Thoracic aorta endothelial cell (primary cell): ENCODE measurements at places on chromosomes 2 and 18. TPM values are rescaled to one million over a fixed set of nuclear protein-coding genes. Genes with fewer than 3 reads are reported as not detected.

C2orf66 gene
- 0.22 and 0.40 TPM in 2 replicates for total RNA-seq

ALPG gene
- not detected in 2 replicates for total RNA-seq

RBKS gene
- 0.40 and 0.79 TPM in 2 replicates for total RNA-seq

VAMP5 gene
- 47.5 and 56.0 TPM in 2 replicates for total RNA-seq

FAM124B gene
- total RNA-seq, result 94.2 and 125 TPM in 2 replicates

UBE2E3 gene
- total RNA-seq, result 56.7 and 81.1 TPM in 2 replicates

ITPRIPL1 gene
- total RNA-seq, result 1.6 and 3.7 TPM in 2 replicates

HOXD11 gene
- not detected in 2 replicates for total RNA-seq

UNC50 gene
- 36.4 and 40.1 TPM in 2 replicates for total RNA-seq

TNFAIP6 gene
- total RNA-seq, result not detected in 2 replicates

NCKAP5 gene
- 0.50 and 1.5 TPM in 2 replicates for total RNA-seq

IRS1 gene
- under 0.01 and 0.07 TPM in 2 replicates for total RNA-seq

RUFY4 gene
- not detected in 2 replicates for total RNA-seq

PTH2R gene
- 0.13 TPM in 1 of 2 replicates, not detected in the other for total RNA-seq

HDLBP gene
- 645 and 663 TPM in 2 replicates for total RNA-seq

EIF2AK3 gene
- 20.7 and 21.0 TPM in 2 replicates for total RNA-seq

PKP4 gene
- total RNA-seq, result 50.5 and 69.9 TPM in 2 replicates

ABCG5 gene
- total RNA-seq, result not detected in 2 replicates

TMEM182 gene
- total RNA-seq, result 0.40 and 0.65 TPM in 2 replicates

KIAA2012 gene
- total RNA-seq, result not detected in 2 replicates

CAPN14 gene
- under 0.01 and 0.14 TPM in 2 replicates for total RNA-seq

PNPT1 gene
- 49.1 and 61.6 TPM in 2 replicates for total RNA-seq
